ENCODE measurements at places on chromosomes 12 and 14. TPM values are rescaled to one million over a fixed set of nuclear protein-coding genes. Genes with fewer than 3 reads are reported as not detected.

The CCDC196 gene
- not detected for total RNA-seq

The TCL1B gene
- not detected for total RNA-seq

The MMP17 gene
- total RNA-seq: 3.1 TPM

The RERGL gene
- total RNA-seq: 0.48 TPM

All from esophagus squamous epithelium (tissue), 5 donors.